ENCODE measurements at places on chromosomes 5 and 9. TPM values are rescaled to one million over a fixed set of nuclear protein-coding genes. Genes with fewer than 3 reads are reported as not detected.

DNA sequence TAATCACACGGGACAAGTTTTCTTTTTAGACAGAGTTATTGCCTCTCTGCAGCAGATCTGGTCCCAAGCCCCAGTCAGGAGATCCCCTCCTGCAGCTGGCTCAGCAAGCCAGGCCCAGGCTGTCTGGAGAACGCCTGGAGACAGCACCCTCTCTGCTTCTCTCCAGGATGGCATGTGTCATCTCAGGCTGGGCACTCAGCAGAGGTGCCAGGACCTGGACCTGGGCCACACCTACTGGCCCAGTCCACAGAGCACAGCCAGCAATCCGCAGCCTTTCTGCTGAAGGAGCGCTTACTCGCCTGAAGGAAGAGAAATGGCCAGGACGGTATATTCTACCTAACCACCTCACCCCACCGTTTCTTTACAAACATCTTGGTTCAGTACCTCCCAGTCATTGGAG lies 4.7 kb upstream of the TBC1D9B start:
- no peaks in the 10 kb centered on the region for H3K36me3 ChIP-seq
- DNase-seq: no peak
- H3K4me1 ChIP-seq: peaks cover 6% of the 10 kb centered on the region
- H3K27ac ChIP-seq: no peak overlapping the region
- H3K27me3 ChIP-seq: no peaks in the 10 kb centered on the region
- no peak overlapping the region for H3K4me3 ChIP-seq

- H3K27me3 ChIP-seq: no peaks in the 10 kb centered on the region
- DNase-seq: no peak
- H3K4me1 ChIP-seq: peaks cover 2% of the 10 kb centered on the region
- peak overlapping the region; percentile 77 for H3K4me3 ChIP-seq
- H3K27ac ChIP-seq: peak overlapping the region; percentile 62
These were observed 1.5 kb upstream of the ANKHD1 start for GRCh38 chr5:140399979-140400729.

The FAM151B gene
- 4.8 TPM for total RNA-seq

The LCN15 gene
- total RNA-seq: not detected

The FGD3 gene
- total RNA-seq: not detected

GRCh38 chr5:103060424-103060954 lies 59.4 kb downstream of the GIN1 start:
- H3K27ac ChIP-seq: no peak overlapping the region
- no peak overlapping the region for H3K4me3 ChIP-seq
- DNase-seq: no peak
- H3K4me1 ChIP-seq: no peaks in the 10 kb centered on the region

DNA sequence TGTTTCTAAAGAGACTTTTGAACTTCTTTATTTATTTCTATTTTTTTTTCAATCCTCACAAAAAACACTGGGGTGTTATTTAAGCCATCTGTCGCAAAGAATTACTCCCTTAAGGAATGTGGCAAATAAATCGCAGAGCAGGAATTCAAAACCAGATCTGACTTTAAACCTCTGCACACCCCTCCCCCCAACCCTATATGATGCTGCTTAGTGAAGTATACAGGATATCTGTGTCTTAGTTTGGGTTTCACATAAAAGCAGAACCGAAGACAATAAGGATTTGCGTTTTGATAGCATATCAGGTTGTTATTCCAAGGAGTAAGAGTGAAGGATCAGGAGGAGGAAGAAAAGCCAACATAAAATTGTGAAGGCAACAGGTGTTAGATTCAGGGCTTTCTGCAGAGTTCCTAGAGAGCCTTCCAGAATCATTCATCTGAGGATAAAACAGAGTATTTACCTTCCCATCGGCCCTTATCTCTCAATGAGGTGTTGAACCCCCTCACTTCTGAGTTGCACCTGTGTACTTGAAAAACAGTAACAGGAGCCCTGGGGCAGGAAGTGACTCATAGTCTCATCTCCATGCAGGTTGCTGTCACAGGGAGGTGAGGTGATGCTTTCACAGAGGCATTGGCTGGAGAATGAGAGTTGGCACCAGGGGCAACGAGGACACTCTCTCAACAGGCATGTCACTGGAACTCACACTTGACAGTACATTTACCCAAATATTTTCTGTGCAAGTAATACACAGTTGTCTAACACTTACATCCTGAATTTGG lies 33.5 kb upstream of the DMRT3 start:
- no peaks in the 10 kb centered on the region for H3K4me1 ChIP-seq
- no peak overlapping the region for H3K27ac ChIP-seq
- H3K36me3 ChIP-seq: no peaks in the 10 kb centered on the region
- no peak for DNase-seq
- no peak overlapping the region for H3K4me3 ChIP-seq
- H3K27me3 ChIP-seq: no peaks in the 10 kb centered on the region

GRCh38 chr9:15915711-15916110 lies 362.9 kb downstream of the CCDC171 start:
- no peak overlapping the region for H3K27ac ChIP-seq
- DNase-seq: peak; percentile 19
- no peaks in the 10 kb centered on the region for H3K4me1 ChIP-seq
- H3K27me3 ChIP-seq: no peaks in the 10 kb centered on the region

The CD274 gene
- total RNA-seq: 5.9 TPM

GRCh38 chr5:10985091-10985720 lies 224.2 kb upstream of the DAP start:
- no peak overlapping the region for H3K4me3 ChIP-seq
- no peak overlapping the region for H3K27ac ChIP-seq
- H3K36me3 ChIP-seq: no peaks in the 10 kb centered on the region
- H3K4me1 ChIP-seq: no peaks in the 10 kb centered on the region

- H3K36me3 ChIP-seq: peaks cover 32% of the 10 kb centered on the region
- no peak for DNase-seq
- no peaks in the 10 kb centered on the region for H3K27me3 ChIP-seq
- no peak overlapping the region for H3K27ac ChIP-seq
- H3K4me1 ChIP-seq: peaks cover 15% of the 10 kb centered on the region
- H3K4me3 ChIP-seq: no peak overlapping the region
These were observed 5.8 kb upstream of the TOR4A start for GRCh38 chr9:137271696-137272076.

DNA sequence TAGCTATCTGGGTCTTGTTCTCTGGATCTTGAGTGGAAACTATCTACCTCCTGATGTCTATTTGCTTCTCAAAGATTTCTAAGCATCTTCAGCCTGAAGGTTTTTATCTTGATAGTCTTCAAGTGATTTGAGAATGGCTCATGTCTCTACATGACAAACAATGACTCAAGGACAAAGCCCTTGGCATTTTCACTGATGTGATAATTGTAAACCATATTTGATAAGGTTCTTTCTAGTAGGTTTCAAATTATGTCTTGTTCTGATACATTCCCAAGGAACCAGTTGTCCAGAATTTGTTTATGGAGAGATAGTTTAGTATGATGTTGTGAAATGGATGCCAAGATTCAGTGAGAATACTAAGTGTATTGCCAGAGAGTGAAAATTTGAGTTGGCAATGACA lies 1079.3 kb upstream of the CDH9 start:
- no peaks in the 10 kb centered on the region for H3K4me1 ChIP-seq
- H3K27me3 ChIP-seq: no peaks in the 10 kb centered on the region
- no peak overlapping the region for H3K27ac ChIP-seq

The OR1J2 gene
- 0.33 TPM for total RNA-seq

- DNase-seq: peak; percentile 61
- no peak overlapping the region for H3K4me3 ChIP-seq
- H3K27me3 ChIP-seq: no peaks in the 10 kb centered on the region
- no peaks in the 10 kb centered on the region for H3K36me3 ChIP-seq
- H3K4me1 ChIP-seq: peaks cover 10% of the 10 kb centered on the region
- no peak overlapping the region for H3K27ac ChIP-seq
These were observed 27.8 kb upstream of the GRPEL2 start for GRCh38 chr5:149317281-149318048.

DNA sequence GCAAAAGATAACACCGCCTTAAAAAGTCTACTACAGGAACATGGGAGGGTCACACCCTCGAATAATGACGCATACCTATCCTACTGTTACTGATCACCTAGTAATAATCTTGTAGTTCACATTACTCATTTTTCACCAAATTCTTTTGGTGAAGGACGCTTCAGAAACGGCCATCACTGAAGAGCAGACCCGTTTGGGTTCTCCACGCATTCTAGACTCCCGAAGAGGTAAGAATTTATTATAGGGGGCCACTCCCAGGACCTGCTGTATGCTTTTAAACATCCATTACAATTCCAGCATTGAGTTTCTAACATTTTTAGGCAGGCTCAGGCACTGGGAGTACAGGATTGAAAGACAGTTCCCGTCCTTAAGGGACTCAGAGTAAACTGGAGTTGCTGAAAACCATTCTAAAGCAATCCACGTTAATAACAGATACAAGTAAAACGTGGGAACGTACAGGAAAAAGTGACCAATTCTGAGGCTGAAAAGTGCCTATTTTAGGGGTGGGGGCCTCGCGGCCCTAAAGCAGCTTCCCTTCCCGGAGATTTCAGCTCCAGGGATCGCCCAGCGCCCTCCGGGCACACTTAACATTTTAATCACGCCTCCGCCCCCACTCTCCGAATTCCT lies at the start of gene FER:
Gene FER (plus strand): TSS at position 124 of the 627 bp plus-strand sequence. CDS start 50,286 bp downstream, outside the sequence.
- peak within 1 kb of the TSS; percentile 64 for H3K4me3 ChIP-seq
- H3K36me3 ChIP-seq: no peaks in the 10 kb centered on the region
- no peaks in the 10 kb centered on the region for H3K27me3 ChIP-seq
- peaks cover 2% of the 10 kb centered on the region for H3K4me1 ChIP-seq
- DNase-seq: peak; percentile 74
- H3K27ac ChIP-seq: peak within 1 kb of the TSS; percentile 96

The C5orf52 gene
- total RNA-seq: not detected

GRCh38 chr5:74161170-74161569 lies 479.4 kb downstream of the ENC1 start:
- H3K36me3 ChIP-seq: no peaks in the 10 kb centered on the region
- H3K27ac ChIP-seq: no peak overlapping the region
- no peaks in the 10 kb centered on the region for H3K4me1 ChIP-seq
- H3K27me3 ChIP-seq: no peaks in the 10 kb centered on the region
- DNase-seq: no peak

DNA sequence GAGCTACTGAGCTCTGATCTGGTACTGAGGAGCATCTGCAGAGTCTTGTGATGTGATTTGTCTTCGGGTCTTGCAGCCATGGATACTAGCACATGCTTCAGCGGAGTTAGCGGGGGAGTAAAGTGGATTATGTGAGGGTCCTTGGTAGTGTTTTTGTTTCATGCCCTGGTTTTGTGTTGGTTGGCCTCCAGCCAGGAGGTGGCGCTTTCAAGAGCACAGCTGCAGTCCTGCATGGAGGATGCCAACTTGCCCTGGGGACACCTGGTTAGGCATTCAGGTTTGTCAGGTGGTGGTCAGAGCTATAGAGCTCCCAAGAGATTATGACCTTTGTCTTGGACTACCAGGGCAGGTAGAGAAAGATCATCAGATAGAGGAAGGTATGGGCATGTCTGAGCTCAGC lies 185.8 kb upstream of the CDH6 start:
- H3K27ac ChIP-seq: no peak overlapping the region
- H3K4me1 ChIP-seq: no peaks in the 10 kb centered on the region
- DNase-seq: no peak
- H3K4me3 ChIP-seq: no peak overlapping the region
- H3K27me3 ChIP-seq: no peaks in the 10 kb centered on the region
- no peaks in the 10 kb centered on the region for H3K36me3 ChIP-seq

DNA sequence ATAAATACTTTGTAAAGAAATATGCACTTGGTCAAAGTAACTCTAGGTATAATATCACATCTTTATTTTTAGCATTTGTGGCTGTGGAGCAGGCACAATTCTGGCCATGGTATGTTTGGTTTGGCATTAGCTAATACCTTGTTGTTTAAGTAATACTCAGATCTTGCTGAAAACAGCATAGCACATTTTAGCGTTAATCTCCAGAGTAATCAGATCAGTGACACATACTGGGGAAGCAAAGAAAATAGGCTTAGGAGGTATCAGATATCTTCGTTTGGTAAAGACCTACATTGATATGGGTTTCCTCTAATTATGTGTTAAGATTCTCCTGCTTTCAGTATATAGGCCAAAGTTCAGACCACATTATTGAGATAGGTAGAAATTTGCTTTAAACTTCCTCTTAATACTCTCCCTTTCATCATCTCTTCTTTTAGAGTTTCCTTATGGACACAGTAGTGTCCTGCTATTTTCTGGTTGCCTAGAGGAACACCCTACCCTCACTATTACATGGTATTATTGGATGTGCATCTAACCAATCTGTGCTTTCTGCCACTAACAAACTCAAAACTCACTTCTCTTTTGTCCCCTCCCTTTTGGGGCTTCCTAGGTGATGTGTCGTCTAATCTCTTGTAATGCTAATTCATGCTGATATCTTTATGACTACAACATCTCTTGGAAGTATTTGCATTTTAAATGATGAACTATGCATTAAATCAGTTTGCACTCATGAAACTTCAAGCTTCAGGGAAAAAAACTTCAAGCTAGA lies 437.3 kb upstream of the ADAMTSL1 start:
- no peaks in the 10 kb centered on the region for H3K4me1 ChIP-seq
- no peak for DNase-seq
- no peak overlapping the region for H3K27ac ChIP-seq
- no peaks in the 10 kb centered on the region for H3K27me3 ChIP-seq
- no peaks in the 10 kb centered on the region for H3K36me3 ChIP-seq

GRCh38 chr5:94916619-94917018 lies 298.1 kb downstream of the SLF1 start:
- no peak overlapping the region for H3K27ac ChIP-seq
- H3K36me3 ChIP-seq: no peaks in the 10 kb centered on the region
- H3K4me3 ChIP-seq: no peak overlapping the region
- no peak for DNase-seq

- no peaks in the 10 kb centered on the region for H3K4me1 ChIP-seq
- H3K27ac ChIP-seq: no peak overlapping the region
- H3K36me3 ChIP-seq: no peaks in the 10 kb centered on the region
- no peak overlapping the region for H3K4me3 ChIP-seq
These were observed 133.1 kb downstream of the MACIR start for GRCh38 chr5:103391659-103392058.

DNA sequence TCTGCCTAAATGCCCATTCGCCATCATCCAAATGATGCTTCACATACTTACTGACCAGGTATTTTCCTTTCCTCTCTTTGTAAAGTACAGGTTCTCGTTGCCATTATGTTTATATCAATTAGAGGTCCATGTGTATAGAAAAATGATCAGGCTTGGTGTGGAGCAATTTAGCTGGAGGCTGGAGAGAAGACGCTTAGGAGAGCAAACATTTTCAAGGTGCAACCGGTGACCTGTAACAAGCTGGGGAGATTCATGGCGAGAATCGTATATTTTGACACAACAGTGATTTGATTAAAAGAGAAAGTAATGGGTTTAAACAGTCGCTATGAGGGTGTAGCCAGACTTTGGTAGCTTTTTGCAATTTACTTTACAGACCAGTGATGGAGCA lies 170.9 kb upstream of the TBCA start:
- H3K4me1 ChIP-seq: no peaks in the 10 kb centered on the region
- peaks cover 7% of the 10 kb centered on the region for H3K27me3 ChIP-seq
- H3K27ac ChIP-seq: no peak overlapping the region
- no peaks in the 10 kb centered on the region for H3K36me3 ChIP-seq

- no peaks in the 10 kb centered on the region for H3K36me3 ChIP-seq
- peaks cover 6% of the 10 kb centered on the region for H3K4me1 ChIP-seq
- no peak overlapping the region for H3K4me3 ChIP-seq
- no peak for DNase-seq
- no peaks in the 10 kb centered on the region for H3K27me3 ChIP-seq
These were observed 143.6 kb downstream of the SNX18 start for GRCh38 chr5:54661111-54661510.

GRCh38 chr5:125151150-125151900 lies 404.9 kb upstream of the ZNF608 start:
- H3K27ac ChIP-seq: no peak overlapping the region
- no peaks in the 10 kb centered on the region for H3K27me3 ChIP-seq
- no peaks in the 10 kb centered on the region for H3K4me1 ChIP-seq
- H3K36me3 ChIP-seq: no peaks in the 10 kb centered on the region

The MYMK gene
- not detected for total RNA-seq

Measured in fibroblast of lung (primary cell).